ENCODE measurements at places on chromosomes 12 and 14.

- no peak for DNase-seq
Measured at GRCh38 chr12:123928274-123928865, 44.3 kb downstream of the CCDC92 start.

GRCh38 chr12:24111616-24112015 is 162.1 kb upstream of the SOX5 start:
- no peak for DNase-seq

GRCh38 chr12:97513950-97514349 is 51.3 kb downstream of the RMST start:
- DNase-seq, result no peak

DNA sequence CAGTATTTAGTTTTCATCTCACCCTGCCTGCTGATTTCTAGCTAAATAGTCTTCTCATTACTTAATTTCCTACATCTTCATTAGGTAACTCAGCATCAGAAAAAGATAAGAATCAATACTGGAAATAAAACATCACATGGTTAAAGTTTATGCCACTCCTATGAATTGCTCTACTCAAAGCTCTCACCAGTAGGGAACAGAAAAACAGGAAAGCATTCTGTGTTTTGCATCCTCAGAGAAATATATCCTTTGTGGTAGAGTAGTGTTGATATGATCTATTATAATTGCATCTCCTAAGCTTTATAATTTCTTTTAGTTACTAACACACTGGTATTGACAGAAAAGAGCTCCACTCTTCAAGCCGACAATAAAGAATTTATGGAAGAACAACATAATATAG is 9.9 kb downstream of the CPNE8 start:
- no peak for DNase-seq

- no peak for DNase-seq
Measured at GRCh38 chr14:49049711-49050110, 536.5 kb downstream of the RPS29 start.

GRCh38 chr12:104490850-104491249 is 34.1 kb downstream of the CHST11 start:
- no peak for DNase-seq

DNA sequence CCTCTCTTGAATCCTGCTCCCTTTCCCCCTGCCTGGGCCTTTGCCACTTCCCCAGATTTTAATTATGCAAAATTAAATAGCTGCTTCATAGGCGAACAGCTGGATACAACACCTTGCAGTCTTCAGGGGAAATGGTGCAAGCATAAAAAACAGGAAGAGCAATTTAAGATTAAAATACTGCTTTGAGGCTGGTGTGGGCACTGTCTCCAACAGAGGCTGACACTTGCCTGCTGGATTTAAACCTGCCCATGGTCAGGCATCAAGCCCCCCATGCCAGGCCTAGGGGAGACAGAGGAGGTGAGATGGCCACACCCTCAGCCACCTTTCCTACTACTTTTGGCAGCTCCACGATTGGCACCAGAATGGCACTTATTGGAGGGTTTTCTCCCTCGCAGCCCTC is 110.1 kb upstream of the DIO3 start:
- no peak for DNase-seq

GRCh38 chr14:103628221-103628683 is 759 bp upstream of the KLC1 start:
- no peak for DNase-seq

Data from stimulated activated CD8-positive, alpha-beta memory T cell treated with anti-CD3 and anti-CD28 coated beads, Interleukin-15, amount 100 ng/mL, for 1 hour (primary cell).